Foreskin fibroblast (primary cell): ENCODE measurements at places on chromosomes 3 and 15.

DNA sequence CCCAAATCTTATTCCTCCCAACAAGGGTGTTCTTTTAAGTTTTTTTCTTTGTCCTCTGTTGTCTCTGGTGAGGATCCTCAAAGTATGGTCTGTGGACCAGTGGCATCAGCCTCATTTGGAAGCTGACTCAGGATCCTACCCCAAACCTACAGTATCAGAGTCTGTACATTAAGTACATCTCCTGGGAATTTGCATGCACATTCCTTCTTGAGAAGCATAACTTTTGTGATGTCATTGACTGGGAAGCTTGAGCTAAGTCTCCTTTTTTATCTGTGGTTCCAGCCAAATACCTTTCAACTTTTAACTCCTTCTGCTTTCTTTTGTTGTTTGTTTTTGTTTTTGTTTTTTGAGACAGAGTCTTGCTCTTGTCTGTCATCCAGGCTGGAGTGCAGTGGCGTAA lies 40.5 kb downstream of the ARMC8 start:
- peak; percentile 15 for DNase-seq

- no peak for DNase-seq
Observed at GRCh38 chr3:63977893-63978292, 45.4 kb downstream of the PSMD6 start.

- DNase-seq = no peak
Observed at GRCh38 chr15:47725051-47725450, 7.7 kb downstream of the SEMA6D start.

GRCh38 chr3:76044601-76045600 lies 259.6 kb upstream of the ZNF717 start:
- DNase-seq = peak; percentile 79

DNA sequence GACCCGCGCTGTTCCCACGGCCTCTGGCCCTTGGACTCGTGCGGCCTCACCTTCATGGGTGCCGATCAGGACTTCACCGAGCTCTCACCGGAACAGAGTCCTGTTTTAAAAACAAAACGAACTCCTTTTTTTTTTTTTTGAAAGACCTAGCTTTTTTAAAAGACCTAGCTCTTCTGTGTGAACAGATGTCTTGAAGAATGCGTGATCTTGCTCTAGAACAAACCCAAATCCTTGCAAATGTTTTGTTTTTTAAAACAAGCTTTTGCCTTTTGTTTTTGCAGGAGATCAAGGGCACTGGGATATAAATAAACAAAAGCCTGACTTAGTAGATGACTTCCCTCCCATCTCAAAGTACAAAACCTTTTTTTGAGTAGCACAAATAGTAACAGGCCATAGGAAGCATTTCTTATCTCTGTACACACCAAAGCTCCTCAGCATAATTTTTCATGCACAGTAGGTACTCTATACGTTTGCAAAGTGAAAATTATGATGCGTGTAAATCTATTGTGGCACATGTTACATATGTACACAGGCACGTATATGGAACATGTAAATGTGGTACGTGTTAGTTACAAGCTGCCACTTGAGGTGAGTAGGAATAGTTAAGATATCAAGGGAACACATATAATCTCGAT lies 1.1 kb upstream of the MSL2 start:
- no peak for DNase-seq

DNA sequence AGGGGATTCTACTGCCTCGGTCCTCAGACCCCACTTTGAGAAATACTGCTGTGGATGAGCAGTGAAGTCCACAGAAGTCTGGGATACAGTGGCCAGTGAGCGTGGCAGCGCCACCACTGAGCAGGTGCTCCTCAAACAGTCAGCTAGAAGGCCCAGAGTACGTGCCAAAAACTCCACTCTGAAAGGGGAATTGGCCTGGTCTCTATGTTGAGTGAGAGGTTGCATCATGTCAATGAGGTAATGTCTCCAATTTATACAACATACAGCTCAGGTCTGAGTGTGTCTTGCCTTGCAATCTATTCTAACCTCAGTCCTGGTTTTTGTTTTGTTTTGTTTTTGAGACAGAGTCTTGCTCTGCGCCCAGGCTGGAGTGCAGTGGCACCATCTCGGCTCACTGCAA lies 53.3 kb upstream of the ETV5 start:
- no peak for DNase-seq
